Activated T-cell treated with anti-CD3 and anti-CD28 coated beads for 4 hours (primary cell): ENCODE measurements at places on chromosomes 16 and 17.

DNA sequence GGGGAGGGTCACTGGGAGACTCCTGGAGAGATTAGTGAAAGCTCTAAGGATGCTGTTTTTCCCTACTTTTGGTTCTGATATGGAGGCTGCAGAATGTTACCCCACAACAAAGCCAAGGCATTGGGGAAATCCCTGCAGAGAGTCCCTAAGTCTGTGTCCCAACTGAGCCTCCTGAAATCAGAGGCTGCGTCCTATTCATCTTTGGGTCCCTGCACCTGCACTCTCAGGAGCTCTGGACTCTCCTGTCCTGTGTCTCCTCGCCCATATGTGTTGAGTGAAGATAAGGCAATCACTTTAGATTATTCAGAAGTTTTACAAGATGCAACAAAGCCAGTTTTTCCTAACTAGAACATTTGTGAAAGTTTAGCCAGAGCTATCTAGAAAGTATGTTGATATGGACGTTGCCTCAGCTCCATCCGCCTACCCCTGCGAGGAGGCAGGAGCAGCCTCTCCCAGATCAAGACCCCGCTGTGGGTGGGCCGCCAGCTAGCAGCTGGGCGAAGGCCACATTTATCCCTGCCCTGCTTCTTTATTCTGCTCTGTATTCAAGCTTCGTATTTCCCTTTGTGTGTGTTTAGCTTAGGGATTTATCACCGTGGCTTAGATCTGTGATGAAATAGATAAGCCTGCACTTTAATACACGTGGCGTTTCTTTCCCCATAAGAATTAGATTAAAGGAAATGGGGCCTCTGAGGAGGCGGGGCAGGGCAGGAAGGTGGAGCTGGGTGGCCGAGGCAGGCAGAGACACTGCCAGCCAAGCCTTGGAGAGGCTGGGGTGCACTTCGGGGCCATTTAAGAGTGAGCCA is 37.4 kb downstream of the SHISA6 start:
- no peak for DNase-seq

GRCh38 chr17:19939993-19940721 is 37.5 kb downstream of the AKAP10 start:
- DNase-seq: no peak

DNA sequence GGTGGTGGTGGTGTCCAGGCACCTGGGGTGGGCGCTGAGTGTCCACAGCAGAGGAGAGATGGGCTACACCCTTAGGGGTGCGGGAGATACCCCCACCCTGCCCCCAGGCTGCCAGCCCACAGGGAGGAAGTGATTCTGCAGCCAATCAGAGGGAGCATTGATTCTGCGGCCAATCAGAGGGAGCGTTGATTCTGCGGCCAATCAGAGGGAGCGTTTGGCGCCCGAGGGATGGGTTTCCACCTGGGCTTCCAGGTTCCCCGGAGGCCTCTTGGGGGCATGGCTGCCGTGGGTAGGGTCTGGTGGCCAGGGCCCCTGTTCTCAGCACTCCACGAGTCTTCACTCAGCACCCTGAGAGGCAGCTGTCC is 28.2 kb upstream of the ACSF3 start:
- no peak for DNase-seq

DNA sequence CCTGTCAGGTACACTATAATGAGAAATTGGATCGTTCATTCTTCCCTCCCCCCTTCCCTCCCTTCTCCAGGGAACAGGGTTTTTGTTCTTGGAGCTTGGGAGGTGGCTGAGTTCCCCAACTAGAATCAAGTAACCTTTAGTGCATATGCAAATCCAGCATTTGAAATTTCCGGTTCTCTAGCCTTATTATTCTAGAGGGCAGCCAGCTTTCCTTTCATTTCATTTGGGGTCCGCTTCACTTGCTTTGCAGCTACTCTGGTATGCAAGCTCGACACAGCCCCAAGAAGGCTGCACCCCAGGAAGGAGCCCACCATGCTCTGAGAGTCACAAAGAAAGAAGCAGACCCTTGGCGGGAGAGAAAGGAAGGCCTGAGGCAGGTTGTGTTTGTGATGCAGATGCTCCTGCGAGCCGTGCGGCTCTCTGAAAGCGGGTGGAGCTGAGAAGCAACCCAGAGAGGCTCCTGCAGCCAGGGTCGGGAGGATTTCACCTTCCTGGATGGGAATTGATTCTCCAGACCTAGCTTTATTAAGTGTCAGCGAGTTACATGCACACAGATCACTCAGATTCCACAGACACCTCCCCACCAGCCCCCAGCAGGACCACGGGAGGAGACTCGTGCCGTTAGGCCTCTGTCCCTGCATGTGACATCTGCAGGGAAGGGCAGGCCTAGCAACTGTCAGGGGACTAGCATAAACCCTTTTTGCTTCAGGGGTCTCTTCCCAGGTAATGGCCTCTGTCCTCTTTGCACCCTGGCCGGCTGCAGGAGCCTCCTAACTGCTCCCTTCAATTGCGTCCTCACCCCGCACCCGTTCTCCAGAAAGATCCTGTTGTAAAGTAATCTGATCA is 34.5 kb downstream of the PMM2 start:
- DNase-seq: no peak

- DNase-seq: no peak
These were observed 1.2 kb downstream of the CCDC137 start for GRCh38 chr17:81667754-81668153.

DNA sequence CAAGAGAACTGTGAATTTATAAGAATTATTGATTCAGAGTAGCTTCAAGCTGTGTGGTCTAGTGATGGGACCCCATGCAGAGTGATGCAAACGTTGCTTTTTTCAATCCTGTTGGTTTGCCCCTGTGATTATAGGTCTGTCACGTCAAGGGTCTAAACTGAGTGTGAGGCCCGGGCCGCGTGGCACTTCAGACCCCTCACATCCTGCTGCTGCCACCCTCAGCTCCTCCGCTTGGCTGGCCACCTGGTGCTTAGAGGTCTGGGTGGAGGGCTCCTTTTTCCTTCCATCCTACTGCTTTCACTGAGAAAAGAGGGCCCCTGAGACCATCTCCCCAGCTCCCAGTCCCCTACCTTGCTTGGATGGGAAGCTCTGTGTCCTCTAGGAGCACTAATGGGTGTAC is 12.0 kb downstream of the MYL4 start:
- DNase-seq: no peak

- DNase-seq: no peak
These were observed 9.7 kb downstream of the PSMB3 start for GRCh38 chr17:38762231-38762630.
